Stimulated activated CD4-positive, alpha-beta T cell treated with anti-CD3 and anti-CD28 coated beads, Interleukin-2, amount 100 ng/mL, for 4 hours (primary cell): ENCODE measurements at places on chromosomes 2 and 18.
A peak's percentile ranks its signal among the peaks of the same experiment; 100 is the strongest.

- DNase-seq: no peak
These were observed 302.3 kb upstream of the FANCL start for GRCh38 chr2:58543442-58543841.

GRCh38 chr2:105779394-105779793 lies 34.7 kb downstream of the NCK2 start:
- DNase-seq: no peak

- no peak for DNase-seq
These were observed 247.6 kb downstream of the CDCA7 start for GRCh38 chr2:173602153-173602795.

GRCh38 chr18:76466410-76466991 lies 28.5 kb downstream of the ZNF516 start:
- DNase-seq: no peak

GRCh38 chr2:45606796-45607195 lies 4.3 kb downstream of the SRBD1 start:
- no peak for DNase-seq

DNA sequence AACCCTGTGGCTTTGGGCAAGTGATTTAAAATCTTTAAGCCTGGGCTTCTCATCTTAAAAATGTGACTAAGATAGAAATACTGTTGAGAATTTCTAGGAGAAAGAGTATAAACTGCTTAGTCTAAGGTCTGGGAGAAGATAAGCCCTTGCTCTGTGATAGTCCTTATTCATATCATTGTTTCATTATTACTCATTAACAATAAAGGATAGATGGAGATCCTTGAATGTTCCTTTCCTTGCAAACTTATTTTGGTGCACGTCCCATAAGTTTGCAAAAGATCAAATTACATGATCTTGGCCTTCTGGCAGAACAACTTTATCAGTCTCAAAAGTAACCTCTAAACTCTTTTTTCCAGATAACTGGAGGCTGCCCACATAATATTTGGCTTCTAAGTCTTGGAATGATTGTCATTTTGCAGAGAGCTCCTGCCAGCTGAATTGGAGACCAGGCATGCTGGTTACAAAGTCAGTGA lies 138.3 kb downstream of the FAM124B start:
- DNase-seq: no peak

- no peak for DNase-seq
These were observed 13.7 kb downstream of the WNT10A start for GRCh38 chr2:218894151-218894879.

- peak; percentile 32 for DNase-seq
These were observed 25.8 kb downstream of the BIN1 start for GRCh38 chr2:127080938-127081755.

- DNase-seq: no peak
These were observed 819 bp upstream of the NCOA1 start for GRCh38 chr2:24490181-24490689.

DNA sequence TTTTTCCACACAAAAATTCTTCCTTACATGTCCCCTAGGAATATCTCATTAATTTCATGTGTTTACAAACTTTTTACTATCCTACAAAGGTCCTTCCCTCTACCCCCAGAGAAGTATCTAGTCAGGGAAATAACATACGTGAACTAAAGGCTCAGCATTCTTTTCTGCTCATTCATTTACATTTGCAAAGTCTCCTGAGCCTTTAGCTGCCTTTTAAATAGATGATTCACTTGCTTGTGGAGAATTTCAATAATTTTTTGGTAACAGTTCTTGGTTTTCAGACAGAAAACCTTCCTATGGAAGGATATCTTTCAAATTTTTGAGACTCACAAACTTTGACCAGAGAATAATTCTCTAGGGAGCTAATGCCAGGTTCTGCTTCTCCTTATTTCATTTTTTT lies 81.5 kb upstream of the RMDN2 start:
- no peak for DNase-seq

GRCh38 chr2:240249423-240250149 lies 109.1 kb upstream of the OTOS start:
- no peak for DNase-seq

GRCh38 chr2:171083451-171083850 lies 77.2 kb downstream of the TLK1 start:
- DNase-seq: no peak

DNA sequence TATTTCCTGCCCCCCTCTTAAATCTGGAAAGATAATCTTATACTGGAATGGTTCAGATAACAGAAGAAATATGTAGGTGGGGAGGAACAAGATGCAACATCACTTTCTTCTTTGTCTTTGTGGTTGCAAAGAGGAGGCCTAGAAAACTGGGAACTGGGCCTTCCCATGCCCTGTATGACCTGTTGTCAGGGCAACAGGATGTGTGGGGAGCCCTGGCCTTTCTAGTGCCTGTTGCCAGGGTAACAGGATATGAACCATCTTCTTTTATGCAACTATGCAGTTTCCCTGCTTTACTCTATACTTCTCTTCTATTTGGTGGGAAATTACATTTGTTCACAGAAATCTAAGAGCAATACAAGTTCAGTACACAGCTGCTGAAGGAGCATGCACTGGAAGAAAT lies 79.8 kb upstream of the PDE1A start:
- no peak for DNase-seq

DNA sequence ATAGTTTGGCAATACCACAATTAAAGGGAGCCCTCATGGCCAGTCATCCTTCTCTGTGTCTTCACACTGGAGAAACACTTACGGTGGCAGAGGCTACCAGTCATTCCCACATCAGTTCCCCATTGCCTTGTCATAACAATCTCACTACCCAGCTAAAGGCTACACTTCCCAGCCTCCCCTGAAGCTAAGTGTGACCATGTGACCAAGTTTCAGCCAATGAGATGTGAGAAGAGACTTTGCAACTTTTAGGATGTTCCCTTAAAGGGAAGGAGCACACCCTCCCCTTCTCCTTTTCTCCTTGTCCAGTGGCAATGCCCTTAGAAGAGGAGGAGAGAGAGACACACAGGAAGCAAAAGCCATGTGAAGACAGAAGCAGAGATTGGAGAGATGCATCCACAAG lies 89.0 kb upstream of the RAB12 start:
- no peak for DNase-seq
